ENCODE measurements at places on chromosomes 4 and X. TPM values are rescaled to one million over a fixed set of nuclear protein-coding genes. Genes with fewer than 3 reads are reported as not detected.

EMCN gene
- polyA plus RNA-seq, result 5.6 TPM

RGN gene
- 6.5 TPM for polyA plus RNA-seq

POU3F4 gene
- polyA plus RNA-seq, result not detected

DNA sequence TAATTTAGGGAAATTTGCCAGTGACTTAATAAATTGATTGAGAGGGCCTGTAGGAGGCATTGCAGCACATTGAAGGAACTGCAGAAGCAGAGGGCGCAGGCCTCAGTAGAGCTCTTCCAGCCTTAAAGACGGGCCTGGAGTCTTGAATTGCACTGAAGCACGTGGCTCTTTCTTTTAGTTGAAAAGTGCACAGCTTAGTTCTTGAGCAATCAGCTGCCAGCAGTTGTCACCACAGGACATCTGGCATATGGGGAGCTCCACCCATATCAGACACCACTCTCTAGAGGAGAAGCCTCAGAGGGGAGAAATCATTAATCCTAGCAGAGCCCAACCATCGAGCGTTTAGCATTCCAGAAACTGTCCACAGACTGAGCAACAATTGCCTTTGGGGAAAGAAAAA lies 16.0 kb upstream of the FGF16 start:
- DNase-seq, result no peak

DNA sequence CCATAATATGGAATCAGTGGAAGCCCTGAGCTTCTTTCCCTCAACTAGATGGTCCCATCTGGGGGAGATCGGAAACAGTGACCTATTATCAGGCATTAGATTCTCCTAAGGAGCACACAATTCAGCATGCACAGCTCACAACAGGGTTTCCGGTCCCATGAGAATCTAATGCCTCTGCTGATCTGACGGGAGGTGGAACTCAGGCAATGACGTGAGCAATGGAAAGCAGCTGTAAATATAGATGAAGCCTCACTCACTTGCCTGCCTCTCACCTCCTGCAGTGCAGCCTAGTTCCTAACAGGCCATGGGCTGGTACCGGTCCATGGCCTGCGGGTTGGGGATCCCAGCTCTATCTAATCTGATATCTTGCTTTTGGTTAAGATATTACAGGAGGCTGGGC lies 88.9 kb downstream of the COX7B2 start:
- DNase-seq, result no peak

Measured in testis (tissue), 5 donors.